ENCODE measurements at places on chromosomes 3 and 15.

DNA sequence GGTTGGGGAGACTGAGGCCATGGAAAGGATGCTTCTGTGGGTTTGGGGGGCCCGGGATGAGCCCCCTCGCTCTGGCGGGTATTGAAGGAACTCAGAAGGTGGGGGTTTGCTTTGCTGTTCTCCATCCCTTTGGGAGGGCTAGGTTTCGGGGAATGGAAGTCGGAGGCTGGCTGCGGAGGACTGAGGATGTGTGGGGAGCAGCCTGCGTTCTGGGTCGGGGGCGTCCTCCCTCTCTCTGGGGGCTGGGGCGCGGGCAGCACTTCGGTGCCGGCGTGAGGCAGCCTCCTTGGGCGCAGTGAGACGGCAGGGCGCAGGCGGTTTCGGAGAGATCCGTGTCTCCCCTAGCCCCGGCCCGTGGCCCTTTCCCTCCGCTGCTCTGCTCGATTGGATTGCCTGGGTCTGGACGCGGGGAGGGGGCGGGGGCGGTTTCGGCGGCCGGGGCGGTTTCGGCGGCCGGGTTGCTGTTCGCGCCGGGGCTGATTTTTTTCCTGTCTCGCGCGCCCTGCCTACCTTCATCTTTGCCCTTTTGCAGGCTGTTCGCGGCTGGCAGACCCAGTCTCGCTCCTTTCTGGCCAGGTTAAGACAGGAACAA, 1.4 kb downstream of the PTPRG start:
- no peak for DNase-seq

DNA sequence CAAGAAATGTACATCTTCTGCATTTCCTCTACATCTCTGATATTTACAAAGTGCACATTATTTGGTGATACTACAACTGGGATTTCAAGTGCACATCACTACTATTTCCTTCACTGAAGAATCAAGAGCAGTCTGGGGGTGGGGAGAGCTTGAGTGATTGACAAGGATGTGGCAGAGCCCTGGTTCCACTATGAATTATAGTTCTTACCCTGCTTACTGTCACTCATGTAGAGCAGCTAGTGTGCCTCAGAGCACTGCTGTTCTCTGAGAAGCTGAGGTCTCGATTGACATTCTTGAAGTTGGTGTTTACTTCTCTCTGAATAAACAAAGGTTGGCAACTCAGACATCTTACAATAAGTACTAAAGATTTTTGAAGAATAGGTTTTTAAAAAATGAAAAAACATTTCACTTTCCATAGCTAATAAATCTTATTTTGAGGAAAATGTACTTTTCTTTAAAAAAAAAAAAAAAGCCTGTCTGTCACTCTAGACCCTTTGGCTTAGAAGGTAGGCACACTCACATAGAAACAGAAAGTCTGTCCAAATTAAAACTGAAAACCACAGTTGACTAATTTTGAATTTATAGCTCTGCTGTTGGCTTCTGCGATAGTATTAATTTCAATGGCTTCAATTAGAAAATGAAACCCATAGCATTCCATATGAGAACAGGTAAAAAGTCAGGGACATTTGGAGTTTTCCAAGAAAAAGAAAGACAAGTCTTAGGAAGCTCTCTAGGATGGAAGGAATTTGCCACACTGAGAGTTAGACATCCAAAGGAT, 5.6 kb downstream of the GREM1 start:
- DNase-seq = no peak

- DNase-seq = no peak
Measured at GRCh38 chr15:99442252-99442897, 123.4 kb upstream of the MEF2A start.

- DNase-seq = no peak
Measured at GRCh38 chr3:183583331-183584245, 28.1 kb upstream of the KLHL6 start.

GRCh38 chr15:78076231-78077052, 1.1 kb downstream of the TBC1D2B start:
- DNase-seq = no peak

DNA sequence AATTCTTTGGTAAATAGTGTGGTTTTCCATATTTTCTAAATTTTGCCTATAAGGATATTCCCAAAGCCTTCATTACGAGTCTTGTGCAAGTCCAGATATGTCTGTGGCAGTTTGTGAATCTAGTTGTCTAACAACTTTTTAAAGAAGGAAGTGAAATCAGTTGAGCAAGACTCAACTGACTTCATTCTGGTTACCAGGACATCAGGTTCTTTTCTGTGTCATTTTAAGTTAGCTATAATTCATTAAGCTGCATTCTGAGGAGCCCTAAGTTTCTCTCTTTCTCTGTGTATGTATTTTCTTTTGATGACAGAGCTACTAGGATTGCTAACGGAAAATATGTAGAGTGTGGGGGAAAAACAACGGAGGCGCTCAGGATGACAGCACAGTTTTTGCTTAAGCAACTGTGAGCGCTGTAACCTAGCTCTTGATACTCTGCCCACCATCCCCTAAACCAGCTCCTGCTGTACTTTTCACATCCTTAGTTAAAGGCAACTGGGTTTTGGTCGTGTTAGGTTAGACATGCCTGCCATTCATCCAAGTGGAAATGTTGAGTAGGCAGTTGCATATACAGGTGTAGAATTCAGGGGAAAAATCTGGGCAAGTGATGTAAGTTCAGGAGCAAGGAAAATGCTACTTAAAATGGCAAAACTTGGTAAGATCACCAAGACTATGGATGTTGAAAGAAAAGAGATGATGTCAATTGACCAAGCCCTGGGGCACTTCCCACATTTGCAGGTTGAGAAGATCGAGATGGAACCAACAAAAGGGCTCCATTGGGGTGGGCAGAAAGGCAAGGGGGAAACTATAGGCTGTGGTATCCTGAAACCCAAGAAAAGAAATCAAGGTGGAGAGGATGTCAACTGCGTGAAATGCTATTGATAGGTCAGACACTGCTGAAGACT, 9.2 kb downstream of the MFSD1 start:
- no peak for DNase-seq

GRCh38 chr3:145177828-145178227, 983.2 kb downstream of the PLOD2 start:
- DNase-seq = no peak

DNA sequence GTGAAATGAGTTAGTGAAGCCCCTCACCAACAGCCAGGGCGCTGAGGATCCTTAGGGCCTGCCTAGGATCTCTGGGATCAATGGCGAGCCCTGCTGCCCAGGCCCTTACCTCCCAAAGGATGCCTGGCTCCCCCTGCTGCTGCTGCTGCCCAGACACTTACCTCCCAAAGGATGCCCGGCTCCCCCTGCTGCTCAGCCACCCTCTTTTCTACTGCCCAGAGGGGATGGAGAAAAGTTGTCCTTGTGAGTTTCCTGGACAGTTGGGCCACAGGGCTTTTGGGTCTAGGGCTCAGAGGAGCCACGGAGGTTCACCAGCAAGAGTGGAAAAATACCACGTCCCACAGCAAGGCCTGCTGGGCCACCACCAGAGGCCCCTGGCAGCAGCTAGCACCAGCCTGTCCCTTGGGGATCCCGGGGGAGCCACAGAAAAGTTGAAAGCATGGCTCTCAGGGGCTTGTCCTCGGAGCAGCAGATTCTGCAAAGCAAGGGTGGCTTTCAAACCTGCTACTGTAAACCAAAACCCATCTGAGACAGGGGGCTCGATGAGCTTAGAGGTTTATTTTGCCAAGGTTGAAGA, 59.4 kb downstream of the SLC6A6 start:
- no peak for DNase-seq

- no peak for DNase-seq
Measured at GRCh38 chr3:115986555-115987207, 363.4 kb downstream of the GAP43 start.

Measured in D721Med (cell line).